NCI-H1105 (cell line): ENCODE measurements at places on chromosomes 5 and 9.

GRCh38 chr5:156879665-156880285 lies 29.7 kb downstream of the PPP1R2B start:
- peak; percentile 5 for DNase-seq

DNA sequence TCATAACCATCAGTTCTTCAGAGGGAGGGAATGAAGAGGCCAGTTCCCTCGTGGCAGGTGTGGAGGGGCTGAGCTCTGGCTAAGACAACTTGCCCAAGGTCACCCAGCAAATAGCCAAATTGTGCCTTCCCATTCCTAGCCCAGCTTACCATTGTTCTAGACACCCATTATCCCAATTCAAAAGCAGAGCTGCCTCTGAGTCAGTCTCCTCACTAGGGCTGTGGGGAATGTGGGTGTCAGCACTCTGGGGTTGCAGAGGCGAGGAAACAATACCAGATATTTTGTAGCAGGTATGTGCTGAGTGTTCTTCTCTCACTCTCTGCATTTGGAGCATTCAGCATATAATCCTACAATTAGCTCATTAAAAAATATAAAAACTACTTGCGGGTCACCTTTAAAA lies 270.8 kb downstream of the PSAT1 start:
- DNase-seq: no peak

DNA sequence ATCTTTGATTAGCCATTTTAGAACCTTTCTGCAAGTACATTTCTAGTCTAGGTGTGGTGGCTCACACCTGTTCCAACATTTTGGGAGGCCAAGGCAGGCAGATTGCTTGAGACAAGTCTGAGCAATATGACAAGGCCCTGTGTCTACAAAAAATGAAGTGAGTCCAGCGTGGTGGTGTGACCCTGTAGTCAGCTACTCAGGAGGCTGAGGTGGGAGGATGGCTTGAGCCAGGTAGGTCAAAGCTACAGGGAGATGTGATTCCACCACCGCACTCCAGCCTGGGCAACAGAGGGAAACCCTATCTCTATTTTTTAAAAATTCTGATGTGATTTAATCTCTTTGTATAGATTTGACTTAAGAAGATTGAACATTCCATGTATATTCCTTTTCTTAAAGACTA lies 95.7 kb upstream of the FAM120A start:
- no peak for DNase-seq

- no peak for DNase-seq
Measured at GRCh38 chr5:80208381-80208780, 47.5 kb downstream of the SERINC5 start.

DNA sequence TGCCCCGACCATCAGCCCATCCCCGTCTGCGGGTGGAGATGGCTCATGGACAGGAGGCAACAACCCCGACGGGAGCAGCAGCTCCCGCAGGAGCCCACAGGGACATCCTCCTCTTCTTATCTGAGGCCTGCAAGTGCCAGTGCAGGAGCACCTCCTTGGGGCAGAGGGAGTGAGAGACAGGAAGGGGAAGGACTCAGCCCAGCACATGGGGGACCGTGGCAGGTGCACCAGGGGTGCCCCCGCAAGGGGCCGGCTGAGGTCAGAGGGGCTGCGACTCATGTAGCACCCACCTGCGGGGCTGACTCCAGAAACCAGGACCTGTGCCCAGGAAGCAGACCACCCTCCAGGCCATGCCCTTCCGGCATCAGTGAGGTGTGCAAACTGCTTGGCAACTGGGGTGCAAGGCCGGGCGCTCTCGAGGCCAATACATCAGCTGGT lies 259.8 kb upstream of the ADAMTS16 start:
- no peak for DNase-seq

- DNase-seq: no peak
Measured at GRCh38 chr9:18448101-18448500, 25.9 kb upstream of the ADAMTSL1 start.

DNA sequence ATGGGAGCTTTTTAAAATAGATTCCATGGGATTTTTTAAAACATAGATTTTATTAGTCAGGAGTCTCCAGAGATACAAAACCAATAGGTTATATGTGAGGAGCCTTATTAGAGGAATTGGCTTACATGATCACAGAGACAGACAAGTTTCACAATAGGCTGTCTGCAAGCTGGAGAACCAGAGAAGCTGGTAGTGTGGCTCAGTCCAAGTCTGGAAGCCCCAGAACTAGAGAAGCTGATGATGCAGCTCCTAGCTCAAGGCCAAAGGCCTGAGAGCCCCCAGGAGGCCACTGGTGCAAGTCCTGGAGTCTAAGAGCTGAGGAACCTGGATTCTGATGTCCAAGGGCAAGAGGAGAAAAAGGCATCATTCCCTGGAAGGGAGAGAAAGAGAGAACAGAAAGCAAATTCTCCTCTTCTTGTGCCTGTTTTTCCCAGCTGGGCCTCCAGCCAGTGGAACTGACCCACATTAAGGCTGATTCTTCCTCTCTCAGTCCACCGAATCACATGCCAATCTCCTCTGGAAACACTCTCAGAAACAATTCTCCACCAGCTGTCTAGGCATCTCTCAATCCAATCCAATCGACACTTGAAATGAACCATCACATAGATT lies 59.3 kb downstream of the AHRR start:
- DNase-seq: no peak

- no peak for DNase-seq
Measured at GRCh38 chr5:125083981-125084380, 337.5 kb upstream of the ZNF608 start.

GRCh38 chr9:129806061-129806460 lies 3.1 kb downstream of the TOR1B start:
- DNase-seq: no peak

DNA sequence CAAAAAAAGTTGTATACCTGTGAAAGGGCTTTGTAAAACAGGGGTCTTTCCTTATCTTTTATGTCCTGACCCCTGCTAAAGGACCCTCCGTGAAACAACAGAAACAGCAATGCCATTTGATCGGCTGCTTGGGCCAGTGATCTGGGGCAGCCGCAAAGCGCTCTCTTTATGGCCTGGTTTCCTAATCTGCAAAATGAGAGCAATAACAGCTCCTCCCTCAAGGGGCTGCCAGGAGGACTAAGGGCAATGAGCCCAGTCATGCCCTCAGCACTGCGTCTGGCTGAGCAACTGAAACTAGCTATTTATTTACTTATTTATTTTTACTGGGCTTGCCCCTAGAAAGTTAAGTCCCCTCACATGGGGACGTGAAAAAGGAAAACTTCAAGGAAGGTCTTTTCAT lies 18.3 kb downstream of the CMBL start:
- DNase-seq: peak; percentile 60

DNA sequence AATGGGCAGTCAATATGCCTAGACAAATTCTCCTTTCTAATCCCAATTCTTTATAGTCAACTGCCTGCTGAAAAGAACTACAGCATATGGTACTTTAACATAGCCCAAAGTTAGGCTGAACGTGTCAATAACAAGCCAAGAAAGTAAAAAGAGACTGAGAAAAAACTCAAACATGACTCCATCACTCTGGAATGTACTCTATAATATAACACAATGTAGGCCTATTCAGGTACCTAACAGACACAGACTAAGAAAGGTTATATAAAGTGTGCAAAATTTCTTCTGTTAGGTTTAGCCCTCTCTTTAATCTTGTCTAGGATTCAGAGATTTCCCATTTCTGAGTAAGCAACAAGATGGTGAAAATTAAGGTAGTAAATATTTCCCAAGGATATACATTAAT lies 209.7 kb upstream of the PRR16 start:
- DNase-seq: no peak

DNA sequence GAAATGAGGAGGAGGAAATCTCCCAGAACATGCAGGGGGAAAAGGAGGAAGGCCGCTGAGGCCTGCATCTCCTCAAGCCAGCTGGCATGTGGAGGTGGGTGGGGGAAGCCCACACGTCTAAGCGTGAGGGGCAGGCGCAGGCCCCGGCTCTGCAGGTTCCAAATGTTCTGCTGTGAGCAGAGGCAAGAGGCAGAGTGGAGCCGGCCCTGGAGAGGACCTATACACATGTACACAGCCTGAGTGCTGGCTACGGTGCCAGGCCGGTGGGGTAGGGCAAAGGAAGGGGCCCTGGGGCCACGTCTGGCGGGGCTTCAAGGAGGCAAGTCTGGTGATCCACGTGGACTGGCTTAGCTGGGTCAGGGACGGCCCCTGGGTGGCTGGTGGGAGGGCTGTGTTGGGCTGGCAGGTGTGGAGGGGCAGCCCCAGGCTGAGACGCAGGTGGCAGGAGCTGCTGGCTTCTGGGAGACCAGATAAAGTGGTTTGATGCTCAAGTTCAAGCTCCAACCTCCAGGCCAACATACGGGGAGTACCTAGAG lies 26.4 kb downstream of the LPCAT1 start:
- DNase-seq: no peak

DNA sequence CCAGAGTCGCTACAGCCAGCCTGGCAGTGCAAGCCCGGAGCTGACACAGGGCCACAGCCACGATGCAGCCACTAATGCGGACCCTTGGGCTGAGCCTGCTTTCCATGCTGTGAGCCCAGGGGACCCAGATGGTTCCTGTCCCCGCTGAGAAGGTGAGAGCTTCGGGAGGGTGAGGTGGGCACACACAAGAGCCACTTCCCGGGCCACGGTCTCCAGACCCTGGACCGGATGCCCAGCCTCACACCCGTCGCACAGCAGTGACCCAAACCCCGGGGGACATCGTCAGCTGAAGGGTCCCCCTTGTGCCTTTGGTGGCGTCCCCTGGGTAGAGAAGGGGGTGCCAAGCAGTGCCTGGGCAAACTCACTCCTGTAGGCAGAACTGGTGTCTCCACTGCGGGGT lies 13.4 kb downstream of the PAEP start:
- DNase-seq: no peak

DNA sequence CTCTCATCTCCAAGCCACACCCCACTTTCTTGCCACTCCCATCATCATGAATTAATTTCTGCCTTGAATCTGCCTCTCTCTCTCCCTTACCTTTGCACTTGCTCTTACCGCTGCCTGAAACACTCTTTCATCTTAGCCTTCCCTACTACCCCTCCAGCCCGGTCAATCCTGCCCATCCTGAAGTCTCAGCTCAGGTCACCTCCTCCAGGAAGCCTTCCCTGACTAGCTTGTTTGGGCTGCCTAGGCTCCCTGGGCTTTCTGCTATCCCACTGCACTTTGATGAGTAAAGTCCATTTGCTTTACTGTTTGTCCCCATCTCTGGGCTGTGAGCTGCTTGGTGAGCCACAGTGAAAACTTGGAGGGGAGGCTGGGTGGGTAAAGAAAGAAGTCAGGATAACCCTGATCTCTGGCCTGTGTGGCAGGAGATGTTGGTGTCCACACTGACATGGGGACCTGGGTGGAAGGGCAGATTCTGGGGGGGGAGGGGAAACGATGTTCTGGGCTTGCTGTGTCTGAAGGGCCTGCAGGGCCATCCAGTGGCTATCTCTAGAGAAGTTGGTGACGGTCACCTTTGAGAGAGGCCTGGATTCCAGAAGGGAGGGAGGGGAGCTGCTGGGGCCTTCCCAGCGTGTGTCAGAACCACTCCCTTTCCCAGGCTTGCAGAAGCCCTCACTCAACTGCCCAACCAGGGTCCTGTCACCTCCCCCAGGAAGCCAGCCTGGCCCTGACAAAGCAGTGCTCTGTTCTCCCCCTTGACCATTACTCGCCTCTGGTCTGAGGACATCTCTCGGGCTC lies 75.0 kb upstream of the DAB2IP start:
- DNase-seq: no peak

- DNase-seq: no peak
Measured at GRCh38 chr9:17665450-17665849, 86.6 kb downstream of the SH3GL2 start.

DNA sequence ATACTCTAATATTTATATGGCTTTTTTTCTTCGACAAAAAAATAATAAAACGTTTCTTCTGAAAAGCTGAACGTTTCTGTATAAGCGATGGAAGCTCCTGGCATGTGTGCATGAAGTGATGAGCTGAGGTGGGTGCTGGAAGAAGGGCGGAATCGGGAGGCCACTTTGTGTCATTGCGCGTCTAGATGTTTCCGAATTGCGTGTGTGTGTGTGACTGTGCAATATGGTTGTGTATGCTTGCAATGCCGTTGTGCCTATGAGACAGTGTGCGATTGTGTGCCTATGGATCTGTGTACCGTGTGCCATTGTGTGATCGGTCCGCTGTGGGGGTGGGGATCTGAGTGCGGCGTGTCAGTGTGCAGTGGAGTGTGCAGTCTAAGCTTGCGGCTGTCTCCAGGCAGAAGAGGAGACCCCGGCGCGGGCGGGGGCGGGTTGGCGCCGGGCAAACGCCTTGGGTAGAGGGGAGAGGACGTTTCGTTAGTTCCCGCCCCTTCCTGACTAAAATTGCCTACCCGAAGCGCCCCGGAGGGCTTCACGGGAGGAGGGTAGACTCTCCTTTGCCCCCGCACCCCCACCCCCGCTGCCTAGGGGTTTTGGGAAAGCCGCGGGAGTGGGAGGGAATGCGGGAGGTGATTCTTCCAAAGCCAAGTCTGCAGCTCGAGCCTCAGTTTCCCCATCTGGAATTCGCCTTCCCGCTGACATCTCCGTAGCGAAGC lies 24.2 kb downstream of the PCDHGC5 start:
- peak; percentile 15 for DNase-seq

GRCh38 chr9:108709126-108709525 lies 146.7 kb downstream of the ACTL7B start:
- no peak for DNase-seq

- no peak for DNase-seq
Measured at GRCh38 chr9:86557063-86557766, 203.0 kb upstream of the TUT7 start.

GRCh38 chr9:38226491-38226951 lies 157.5 kb upstream of the SHB start:
- DNase-seq: peak; percentile 91

- DNase-seq: no peak
Measured at GRCh38 chr9:72554221-72554641, 32.8 kb downstream of the TMC1 start.

GRCh38 chr9:4148231-4148561 lies 151.7 kb downstream of the GLIS3 start:
- no peak for DNase-seq

GRCh38 chr9:70065572-70065971 lies 21.9 kb downstream of the MAMDC2 start:
- DNase-seq: no peak

DNA sequence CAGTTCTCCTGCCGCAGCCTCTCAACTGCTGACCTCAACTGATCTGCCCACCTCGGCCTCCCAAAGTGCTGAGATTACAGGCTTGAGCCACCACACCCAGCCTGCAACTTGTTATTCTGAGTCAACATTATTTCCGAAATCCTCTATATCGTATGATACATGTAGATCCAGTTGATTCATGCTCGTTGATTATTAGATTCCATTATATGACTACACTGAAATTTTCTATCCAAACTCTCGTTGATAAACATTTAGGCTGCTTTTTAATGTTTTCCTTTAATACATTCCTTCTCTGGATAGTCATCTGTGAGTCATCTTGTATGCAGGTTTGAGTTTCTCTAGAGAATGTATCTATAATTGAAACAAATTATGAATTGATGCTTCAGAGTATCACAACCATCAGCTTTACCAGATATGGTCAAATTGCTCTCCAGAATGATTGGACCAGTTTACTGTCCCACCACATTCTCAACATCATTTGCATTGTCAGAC lies 4.1 kb downstream of the CDK7 start:
- DNase-seq: no peak

GRCh38 chr9:128362774-128363173 lies 8.4 kb upstream of the URM1 start:
- no peak for DNase-seq

GRCh38 chr5:129770024-129770820 lies 22.3 kb downstream of the MINAR2 start:
- no peak for DNase-seq

GRCh38 chr5:142840575-142840974 lies 70.4 kb downstream of the ARHGAP26 start:
- DNase-seq: no peak

- DNase-seq: no peak
Measured at GRCh38 chr5:155309021-155309746, 295.6 kb downstream of the KIF4B start.

GRCh38 chr5:154197801-154198491 lies 7.4 kb downstream of the GALNT10 start:
- peak; percentile 34 for DNase-seq
